ENCODE measurements at places on chromosomes 4 and X.

- DNase-seq = no peak
These were observed 1.1 kb downstream of the ZIC3 start for GRCh38 chrX:137566746-137567679.

DNA sequence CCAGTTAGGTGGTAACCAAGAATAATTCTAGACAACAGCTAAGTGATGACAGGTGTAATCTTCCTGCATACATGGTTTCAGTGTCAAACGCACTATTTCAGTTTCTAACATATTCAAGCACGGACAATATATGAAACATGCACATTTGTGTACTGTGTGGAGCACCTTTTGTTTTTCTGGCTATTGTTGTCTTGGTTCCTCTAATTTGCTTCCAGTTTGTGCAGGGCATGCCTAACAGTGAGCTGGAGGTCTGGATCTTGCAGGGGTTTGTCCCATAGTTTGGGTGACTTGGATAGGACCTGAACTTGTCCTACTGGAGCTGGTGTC is 70.5 kb upstream of the TBC1D9 start:
- DNase-seq = no peak

DNA sequence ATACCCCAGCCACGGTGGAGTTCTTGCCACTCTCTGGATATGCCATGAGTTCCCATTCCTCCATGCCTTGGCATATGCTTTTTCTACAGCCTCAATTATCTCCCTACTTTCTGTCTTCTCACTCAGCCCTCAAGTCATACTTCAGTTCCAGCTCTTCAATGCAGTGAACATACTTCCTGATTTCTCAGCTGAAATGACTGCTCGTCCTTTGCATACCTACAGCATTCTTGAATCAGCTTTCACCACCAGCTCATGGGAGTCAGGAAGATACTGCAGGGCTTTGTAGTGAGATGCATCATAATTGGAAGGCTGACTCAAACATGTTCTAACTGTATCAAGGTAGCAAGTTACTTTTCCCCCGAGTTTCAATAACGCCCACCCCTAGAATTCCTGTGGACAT is 118.4 kb downstream of the APBB2 start:
- no peak for DNase-seq

- DNase-seq = no peak
These were observed 190.1 kb downstream of the NSUN7 start for GRCh38 chr4:40939856-40940255.

GRCh38 chr4:46258431-46258830 is 131.5 kb downstream of the GABRA2 start:
- DNase-seq = no peak

DNA sequence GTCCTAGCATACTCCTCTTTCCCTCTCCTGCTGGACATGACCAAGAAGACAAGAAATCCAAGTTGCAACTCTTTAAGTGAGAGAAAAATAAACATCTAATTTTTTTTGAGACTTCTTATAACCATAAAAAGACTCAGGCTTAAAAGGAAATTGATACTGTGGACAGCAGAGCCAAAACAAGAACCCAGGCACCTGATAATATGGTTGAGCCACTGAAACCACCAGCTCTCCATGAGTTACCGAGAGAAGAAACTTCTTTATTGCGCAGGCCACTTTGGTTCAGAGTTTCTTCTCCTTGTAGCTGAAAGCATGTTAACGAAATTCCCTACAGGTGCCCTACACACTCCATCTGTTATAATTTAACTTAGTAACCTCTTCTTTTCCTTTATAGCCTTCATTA is 11.3 kb upstream of the SPCS3 start:
- no peak for DNase-seq

- no peak for DNase-seq
These were observed 65.0 kb downstream of the INPP4B start for GRCh38 chr4:142781114-142781513.

DNA sequence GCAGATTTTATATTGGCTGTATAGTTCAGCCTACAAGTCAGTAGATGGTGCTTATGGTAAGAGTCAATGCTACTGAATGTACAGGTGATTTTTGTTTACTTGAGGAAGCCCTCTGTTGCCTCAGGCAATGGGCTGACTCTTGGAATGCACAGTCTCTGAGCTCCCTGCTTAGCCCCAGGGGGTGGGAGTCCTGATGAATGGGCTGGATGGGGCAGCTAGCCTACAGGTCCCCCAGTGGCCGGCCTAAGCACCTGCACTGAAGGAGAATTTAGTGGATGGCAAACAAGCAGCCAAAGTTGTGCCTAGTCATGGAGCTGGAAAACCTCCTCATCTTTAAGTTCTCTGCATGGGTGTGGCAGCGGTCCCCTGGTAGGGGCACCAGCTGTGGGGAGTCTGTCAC is 101.8 kb upstream of the CXorf51B start:
- no peak for DNase-seq

DNA sequence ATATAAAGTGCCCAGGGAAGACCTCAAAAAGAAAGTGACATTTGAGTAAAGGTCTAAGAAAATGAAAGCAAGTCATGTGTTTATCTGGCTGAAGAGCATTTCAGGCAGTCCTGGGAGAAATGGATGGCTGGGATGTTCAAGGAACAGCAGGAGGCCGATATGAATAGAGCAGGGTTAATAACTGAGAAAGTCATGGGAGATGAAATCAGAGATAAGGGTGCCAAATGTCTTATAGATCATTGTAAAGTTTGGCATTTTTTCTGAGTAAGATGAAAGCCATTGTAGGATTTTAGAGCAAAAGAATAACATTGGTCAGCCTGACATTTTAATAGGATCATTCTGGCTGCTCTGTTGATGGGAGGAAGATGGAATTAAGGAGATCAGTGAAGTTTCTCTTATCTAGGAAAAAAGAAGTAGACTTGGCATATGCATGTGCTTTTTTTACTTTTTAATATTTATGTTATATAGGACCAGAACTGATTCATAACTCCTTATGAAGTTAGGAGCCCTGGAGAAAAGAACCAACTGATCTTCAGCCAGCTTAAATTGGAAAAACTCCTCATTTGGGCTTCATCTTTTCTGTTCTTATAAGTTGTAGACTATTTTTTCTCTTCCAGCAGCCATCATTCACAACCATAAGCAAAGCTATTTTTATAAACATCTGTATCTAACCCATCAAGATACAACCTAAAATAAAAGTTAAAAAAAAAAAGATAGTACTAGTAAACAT is 18.6 kb downstream of the AIMP1 start:
- DNase-seq = no peak

DNA sequence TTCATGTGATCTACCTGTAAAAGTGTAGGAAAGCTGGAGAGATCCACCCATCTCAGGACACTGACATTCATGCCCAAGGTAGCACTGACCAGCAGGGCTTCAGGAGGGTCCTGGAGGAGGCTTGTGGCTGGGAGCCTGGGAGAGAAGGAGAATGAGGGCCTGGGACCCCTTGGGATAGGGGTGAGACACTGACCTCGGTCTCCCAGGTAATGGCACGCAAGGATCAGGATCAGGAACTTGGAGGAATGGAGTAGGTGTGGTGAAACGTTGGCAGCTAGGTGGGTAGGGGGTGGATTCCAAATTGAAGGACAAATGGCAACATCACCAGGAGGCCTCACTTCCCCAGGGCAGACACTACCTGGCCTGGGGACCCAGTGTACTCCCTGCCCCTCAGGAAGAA is 12.4 kb upstream of the RGS12 start:
- no peak for DNase-seq

- DNase-seq = no peak
These were observed 284.7 kb downstream of the EVC2 start for GRCh38 chr4:5423670-5424069.

DNA sequence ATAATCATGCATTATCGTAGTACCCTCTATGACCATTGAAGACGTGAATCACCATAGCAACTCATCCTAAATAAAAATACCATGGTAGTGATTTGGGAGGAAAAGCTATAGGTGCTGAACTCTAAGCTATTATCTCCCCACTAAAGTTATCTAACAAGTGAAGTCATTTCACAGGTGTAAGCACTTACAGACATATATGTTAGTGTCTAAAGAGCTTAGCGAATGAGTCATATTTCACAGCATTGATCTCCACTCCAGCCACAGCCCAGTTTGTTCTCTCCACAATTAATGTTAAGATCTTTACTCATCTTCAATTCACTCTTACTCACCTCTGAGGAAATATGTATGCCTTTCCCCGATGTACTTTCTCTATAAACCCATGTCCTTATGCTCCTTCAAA is 57.0 kb downstream of the DCAF8L1 start:
- no peak for DNase-seq

- no peak for DNase-seq
These were observed 101.4 kb downstream of the FIP1L1 start for GRCh38 chr4:53478671-53479456.
